ENCODE measurements at places on chromosomes 1 and 21.

DNA sequence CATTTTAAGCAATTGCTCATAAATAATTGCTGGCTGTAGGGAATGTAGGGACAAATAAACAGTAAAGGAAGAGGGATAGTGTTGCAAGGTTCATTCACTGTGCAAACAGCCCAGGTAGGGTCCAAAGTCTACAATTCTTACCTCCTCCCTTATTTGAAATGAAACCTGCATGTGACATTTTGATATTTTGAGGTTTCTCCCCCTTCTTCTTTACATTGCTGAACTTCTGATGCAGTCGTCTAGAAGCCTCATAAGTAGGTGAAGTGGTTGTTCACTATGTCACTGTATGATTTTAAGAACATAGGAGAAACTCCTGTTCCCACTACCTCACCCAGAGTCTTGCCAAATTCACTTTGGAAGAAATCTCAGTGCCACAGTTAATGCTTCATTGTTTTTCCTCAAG lies 16.1 kb downstream of the F5 start:
- peak; percentile 35 for DNase-seq

DNA sequence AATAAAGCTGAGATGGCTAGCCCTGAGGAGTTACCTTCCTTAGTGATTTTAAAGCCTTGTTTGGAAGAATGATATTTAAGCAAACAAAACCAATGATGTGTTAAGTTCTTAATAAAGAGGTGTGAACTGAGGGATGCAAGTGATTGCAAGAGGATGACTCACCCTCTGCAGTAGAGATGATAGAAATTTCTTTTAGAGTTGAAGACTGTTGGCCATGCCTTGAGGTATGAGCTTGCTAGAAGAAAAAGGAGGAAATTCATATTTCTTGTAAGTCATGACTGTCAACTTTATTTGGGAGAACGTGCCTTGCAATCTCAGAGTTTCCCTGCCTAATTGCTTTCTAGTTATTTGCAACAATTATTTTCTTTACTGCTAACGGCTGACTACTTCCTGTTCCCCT lies 94.7 kb downstream of the PLA2G4A start:
- no peak for DNase-seq

DNA sequence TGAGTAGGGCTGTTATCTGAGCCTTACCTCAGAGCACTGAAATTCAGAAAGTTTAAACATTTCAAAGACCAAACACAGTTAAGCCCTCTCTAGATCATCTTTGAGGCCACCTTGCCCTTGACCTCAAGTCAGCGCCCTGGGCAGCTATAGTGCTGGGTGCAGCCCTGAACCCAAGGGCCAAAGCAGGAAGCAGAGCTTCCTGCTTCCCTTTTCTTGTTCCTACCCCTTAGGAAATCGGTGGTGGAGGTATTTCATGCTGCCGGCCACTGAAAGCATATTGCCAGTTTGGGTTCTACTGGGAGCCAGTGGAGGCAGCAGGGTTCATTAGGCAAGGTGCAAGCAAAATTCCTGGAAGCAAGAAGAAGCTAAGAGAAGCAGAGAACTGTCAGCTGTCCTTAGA lies 26.1 kb downstream of the CD244 start:
- no peak for DNase-seq

- no peak for DNase-seq
Observed at GRCh38 chr1:95111014-95111413, 6.1 kb upstream of the TLCD4 start.

GRCh38 chr1:16915627-16915973 lies 6.1 kb upstream of the CROCC start:
- DNase-seq, result no peak

DNA sequence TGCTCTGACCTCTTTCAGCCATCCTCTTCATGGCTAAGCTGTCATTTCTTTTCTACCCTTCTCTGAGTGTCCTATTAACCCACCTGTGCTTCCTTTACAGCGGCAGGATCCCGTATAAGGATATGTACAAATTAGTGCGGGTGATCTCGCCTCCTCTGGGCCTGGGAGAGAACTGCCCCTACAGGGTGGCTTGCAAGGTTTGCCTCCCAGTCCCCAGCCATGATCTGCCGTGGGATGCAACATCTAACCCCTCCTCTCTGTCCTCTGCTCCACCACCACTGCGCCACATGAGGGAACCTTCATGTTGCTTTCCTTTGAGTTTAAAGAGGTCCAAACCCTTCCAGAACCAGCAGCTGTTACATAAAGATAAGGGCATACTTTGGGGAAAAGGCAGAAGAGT lies 282.2 kb downstream of the ZNF648 start:
- no peak for DNase-seq

GRCh38 chr1:97119260-97120158 lies 397.9 kb downstream of the PTBP2 start:
- no peak for DNase-seq

GRCh38 chr1:93844262-93845045 lies 34.6 kb downstream of the DNTTIP2 start:
- peak; percentile 42 for DNase-seq

GRCh38 chr1:234486858-234487840 lies 8.2 kb upstream of the TARBP1 start:
- DNase-seq, result peak; percentile 33
